COLO829 (cell line): ENCODE measurements at places on chromosomes 7 and 10.

GRCh38 chr7:129556607-129557133 is 54.3 kb downstream of the SMKR1 start:
- DNase-seq: no peak

DNA sequence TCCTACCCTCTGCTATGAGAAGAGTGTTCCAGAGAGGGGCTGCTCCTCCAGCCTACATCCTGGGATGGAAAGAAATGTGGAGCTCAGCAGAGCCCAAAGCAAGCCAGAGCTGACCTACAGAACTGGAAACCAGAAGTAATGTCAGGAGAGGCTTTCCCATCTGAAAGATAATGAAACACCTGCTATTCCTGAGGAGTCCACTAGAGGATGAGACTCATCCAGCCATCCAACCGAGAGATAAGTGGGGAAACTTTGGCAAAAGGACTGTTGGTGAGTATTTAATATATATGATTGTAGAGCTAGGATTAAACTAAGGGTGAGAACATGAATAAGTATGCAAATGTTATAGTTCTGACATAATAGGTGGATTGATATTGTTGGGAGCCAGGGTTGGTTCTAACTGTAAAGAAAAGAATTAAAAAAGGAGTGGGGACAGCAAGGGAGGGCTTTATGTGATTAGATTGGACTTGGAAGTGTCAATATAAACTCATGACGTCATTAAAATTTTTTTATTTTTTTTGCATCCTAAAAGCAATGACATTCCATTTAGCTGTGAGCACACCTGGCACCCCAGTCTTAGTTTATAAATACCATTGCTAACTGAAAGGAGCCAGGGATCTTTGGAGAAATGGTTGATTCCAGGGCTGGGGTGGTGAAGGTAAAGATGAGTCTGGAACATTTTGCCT is 312.8 kb upstream of the NFE2L3 start:
- no peak for DNase-seq

DNA sequence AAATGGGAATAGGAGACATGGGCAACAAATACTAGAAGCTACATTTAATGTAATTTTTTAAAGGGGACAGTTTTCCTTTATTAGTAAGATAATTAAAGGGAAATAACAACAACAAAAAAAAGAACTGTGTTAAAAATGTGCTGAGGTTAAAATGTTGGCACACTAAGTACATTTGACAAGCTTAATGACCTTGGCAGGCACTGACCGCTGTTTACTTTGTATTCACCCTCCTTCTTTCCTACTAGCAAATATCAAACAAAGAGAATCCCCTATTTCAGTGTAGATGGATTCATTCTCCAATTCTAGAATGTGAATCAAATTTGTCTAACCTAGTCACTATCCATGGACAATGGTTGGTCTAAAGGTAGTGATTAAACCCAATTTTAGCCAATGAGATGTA is 77.5 kb upstream of the TOMM7 start:
- no peak for DNase-seq

DNA sequence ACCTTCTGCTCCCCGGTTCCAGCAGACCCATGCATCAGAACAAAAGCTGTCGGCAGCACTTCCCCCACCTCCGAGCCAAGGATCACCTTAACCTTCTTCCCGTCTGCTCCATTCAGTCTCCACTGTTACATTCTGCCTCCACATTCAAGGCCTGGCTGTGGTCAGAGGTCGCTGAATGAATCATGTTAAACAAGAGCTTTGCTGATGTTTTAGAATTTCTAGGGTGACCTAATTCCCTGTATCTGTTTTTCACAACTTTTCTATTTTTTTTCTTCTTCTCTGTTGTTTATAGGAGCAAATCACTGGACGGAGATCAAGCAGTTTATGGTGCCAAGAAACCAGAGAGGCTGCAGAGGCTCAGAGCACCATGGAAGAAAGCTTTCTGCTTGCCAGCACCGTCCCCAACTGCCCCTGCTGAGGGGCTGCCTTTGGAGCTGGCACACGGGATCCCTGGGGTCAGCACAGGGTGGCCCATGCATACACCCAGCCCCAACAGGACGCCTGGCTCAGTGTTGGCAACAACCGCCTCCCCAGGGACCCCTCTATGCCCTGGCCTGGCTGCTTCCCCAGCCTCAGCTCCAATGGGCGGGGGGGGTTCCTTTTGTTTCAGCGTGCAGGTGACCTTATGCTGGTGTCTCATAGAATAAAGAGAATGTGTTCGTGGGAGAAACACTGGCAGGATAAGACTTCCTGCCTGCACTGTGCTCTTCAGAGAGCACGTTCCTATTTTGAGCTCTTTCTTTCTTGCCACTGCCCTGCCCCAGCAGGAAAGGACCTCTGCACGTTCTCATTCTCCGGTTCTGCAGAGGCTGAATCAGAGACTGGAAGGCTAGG is 182.7 kb upstream of the LYZL2 start:
- no peak for DNase-seq

DNA sequence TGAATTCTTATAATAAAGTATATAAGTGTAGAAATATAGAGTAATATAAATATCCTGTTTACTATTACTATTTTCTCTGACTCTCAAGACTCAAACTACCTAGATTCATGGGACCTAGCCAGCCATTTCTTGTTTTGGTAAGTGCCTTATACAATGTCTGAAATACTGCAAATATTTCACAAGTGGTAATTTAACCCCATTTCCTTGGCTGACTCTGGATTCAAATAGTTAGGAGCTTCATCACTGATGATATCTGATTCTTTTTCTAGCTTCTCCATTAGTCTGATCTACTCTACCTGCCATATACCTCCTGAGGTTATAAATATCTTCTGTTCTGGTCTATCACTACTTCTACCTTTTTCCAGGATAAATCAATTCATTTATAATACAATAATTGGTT is 6.4 kb upstream of the RALA start:
- DNase-seq: no peak

GRCh38 chr7:155529346-155529745 is 17.0 kb downstream of the CNPY1 start:
- DNase-seq: no peak

DNA sequence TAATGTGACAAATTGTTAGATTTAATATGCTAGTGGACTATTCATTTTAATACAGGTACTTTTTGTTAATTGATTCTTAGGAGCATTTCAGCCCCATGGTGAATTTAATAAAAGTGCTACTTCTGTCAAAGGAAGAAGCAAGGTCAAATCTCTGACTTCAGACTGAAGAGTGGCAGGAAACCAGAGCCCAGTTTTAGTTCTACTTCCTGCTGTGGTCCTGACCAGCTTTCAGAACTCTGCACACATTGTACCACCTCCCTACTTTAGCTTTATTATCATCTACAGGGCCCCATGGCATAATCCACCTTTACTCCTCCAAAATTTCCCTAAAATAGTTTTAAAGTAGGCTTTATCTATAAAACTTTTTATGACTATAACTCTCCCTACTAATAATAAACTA is 33.7 kb downstream of the CTTNBP2 start:
- no peak for DNase-seq

- no peak for DNase-seq
Measured at GRCh38 chr10:2836921-2837662, 230.3 kb upstream of the PFKP start.

- no peak for DNase-seq
Measured at GRCh38 chr10:95745501-95745900, 10.5 kb upstream of the ENTPD1 start.

GRCh38 chr7:155897758-155898386 is 85.6 kb upstream of the SHH start:
- DNase-seq: no peak

DNA sequence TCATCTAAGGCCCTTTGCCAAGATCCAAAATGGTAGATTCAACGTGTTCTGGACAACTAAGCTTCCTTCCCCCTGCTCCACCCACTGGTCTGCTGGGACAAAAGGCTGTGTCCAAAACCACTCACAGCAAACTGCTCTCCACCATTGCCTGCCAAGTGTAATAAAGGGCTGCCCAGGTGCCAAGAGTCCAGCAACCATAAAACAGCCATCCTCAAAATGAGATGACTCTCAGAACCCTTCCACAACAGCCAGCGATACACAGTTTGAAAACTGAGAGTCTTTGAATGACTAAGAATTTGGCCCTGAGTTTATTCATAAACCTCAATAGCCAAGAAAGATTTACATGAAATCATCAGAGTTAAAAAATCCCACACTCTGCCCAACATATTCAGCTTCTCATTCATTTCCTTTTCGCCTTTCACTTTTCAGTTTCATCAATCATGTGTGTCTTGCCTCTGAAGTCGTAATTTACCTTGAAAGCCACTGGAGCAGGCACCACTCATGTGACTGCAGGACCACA is 658.1 kb upstream of the MGMT start:
- DNase-seq: no peak

DNA sequence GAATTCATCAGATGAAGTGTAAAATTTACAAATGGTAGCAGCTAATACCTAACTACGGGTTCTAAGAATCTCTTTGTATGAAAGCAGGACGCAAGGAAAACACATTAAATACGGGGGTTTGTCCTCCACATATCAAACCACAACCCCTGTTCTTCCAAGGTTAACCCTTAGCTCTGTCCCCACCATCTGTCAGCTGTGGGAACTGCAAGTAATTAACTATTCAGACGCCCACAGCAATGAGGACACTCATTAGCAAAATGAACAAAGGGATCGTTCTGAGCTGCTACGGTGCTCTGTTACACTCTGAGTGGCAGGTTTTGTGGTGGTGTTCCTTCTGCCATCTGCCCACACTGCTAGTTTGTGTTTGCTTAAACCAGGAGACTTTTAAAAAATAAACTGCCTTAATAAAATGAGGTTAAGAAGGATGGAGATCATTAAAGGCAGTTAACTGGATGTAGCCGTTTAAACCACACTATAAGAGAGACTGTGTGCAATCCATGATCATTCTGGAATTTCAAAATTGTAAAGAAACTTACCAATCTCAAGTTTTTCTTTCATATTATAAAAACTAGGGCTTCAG is 51.4 kb downstream of the C10orf67 start:
- DNase-seq: peak; percentile 14

GRCh38 chr10:24156686-24157085 is 52.3 kb upstream of the KIAA1217 start:
- no peak for DNase-seq
